ENCODE measurements at places on chromosomes 2 and 18.

GRCh38 chr2:24163186-24163585 lies 11.7 kb upstream of the FAM228A start:
- no peak for DNase-seq

DNA sequence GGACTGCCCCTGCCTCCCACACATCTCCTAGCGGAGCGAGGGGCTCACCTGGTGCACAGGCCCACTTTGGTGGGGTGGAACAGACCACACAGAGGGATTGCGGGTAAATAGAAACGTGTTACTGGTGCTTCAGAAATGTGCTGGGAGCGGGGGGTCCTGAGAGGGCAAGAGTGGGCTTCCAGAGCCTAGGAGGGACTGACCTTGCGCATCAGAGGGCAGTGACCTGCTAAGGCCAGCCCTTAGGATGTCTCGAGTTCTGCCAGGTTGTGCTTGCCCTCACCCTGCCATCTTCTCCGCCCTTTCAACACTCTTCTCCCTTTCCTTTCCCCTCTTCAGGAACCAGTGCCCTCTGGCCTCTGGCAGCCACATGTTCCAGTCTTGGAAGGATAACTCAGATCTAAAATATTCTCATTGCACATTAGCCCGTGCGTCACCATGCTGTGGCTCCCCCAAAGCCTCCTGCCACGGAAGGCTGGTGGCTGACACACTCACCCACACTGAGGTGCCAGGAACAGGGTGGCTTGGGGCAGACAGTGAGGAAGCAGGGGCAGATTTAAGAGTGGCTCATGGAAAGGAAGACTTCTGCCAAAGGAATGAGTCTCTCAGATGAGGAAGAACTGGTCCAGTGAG lies 89.6 kb downstream of the MCFD2 start:
- DNase-seq: no peak

DNA sequence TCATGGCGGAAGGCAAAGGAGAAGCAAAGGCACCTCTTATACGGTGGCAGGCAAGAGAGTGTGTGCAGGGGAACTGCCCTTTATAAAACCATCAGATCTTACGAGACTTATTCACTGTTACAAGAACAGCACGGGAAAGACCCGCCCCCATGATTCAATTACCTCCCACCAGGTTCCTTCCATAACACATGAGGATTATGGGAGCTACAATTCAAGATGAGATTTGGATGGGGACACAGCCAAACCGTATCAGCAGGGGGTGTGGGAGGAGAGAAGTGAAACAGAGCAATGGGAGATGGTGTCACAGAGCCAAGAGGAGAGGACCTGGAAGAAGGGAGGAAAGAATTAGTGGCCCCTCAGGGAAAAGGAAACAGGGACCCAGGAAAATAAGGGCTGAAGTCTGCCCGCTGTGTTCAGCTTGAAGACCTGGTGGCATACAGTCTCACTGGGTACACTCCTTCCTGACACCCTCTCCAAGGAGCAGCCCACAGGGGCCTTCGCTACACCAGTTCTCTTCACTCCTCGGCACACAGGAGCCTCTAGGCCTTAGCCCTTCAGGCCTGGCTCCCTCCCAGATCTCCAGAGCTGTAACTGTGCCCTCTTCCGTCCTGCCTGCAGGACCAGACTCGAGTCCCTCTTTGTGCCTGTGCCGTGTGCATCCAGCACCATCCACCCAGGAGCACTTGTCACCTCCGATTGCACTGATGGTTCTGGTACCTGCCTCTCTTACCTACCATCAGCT lies 262.1 kb downstream of the EIPR1 start:
- no peak for DNase-seq

DNA sequence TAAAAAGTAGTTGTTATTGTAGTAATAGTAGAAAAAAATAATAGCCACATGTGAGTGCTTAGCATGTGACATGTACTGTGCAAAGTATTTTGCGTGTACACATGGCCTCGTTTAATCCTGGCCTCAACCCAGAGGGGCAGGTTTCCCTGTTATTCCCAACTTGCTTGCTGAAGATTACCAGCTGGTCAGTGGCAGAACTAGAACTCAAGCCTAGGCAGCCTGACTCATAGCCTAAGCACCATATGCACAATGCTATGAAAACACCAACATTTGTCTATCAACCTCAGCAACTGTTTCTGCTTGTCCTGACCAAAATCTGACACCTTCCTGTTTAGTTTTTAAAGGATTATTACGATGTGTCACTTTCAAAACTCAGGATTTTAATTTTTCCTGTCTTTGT lies 234.9 kb upstream of the SMAD7 start:
- DNase-seq: no peak

Data from hypothalamus (tissue), 51 donors.